ENCODE measurements at places on chromosomes 2 and 18.
A peak's percentile ranks its signal among the peaks of the same experiment; 100 is the strongest.

GRCh38 chr2:133633881-133634409 lies 65.7 kb upstream of the NCKAP5 start:
- peak; percentile 52 for DNase-seq

DNA sequence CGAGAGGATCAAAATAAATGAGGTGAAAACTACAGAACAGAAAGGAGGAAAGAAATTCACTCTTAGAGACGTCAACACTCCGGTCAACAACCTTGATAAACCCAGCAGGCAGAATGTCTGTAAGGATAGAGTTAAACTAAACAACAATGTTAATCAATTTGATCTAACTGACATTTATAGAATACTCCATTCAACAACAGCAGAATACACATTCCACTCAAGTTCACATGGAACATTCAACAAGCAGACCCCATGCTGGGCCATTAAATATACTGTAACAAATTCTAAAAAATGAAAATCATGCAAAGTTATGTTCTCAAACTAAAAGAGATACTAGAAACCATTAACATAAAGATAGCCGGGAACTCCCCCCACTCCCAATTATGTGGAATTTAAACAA lies 41.8 kb downstream of the FAM210A start:
- no peak for DNase-seq

DNA sequence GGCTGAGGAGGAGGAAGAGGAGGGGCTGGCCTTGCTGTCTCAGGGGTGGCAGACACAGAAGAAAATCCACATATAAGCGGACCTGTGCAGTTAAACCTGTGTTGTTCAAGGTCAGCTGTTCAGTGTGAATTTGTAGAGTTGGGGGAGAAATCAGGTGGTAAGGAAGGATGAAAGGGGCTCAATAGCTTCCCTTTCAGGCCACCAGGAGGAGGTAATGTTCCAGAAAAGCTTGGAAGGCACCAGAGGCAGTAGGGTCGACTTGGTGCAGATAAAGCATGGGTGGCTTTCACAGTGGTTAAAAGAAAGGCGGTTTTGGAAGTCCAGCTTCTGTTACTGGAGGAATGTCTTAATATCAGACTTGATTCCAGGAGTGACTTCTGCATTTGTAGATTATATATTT lies 167.4 kb downstream of the THSD7B start:
- peak; percentile 53 for DNase-seq

DNA sequence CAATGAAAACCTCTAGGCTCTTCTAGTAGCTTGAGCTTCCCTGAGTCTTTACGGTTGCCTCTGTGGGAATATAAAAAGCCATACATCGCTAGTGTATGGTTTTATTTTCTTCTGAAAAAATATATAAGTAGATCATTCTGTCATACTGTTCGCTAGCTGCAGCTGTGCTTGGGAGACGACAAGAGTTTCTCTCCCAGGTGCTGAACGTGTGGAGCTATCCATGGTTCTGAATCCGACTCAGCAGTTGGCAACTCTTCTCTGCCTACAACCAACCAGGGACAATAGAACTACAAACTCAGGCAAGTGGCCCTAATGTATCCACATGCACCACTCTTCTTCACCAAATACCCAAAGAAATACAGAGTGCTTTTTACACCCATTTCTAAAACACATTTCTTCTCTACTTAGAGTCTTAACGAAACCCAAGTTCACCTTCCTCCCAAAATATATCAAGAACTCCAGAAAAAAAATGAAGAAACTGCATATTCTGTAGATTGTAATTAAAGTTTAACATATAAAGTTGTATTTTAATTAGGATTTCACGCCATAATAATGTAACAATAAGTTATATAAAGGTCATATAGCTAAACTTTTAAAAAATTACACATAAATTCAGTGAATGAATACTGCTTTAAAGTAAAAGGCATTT lies 2.2 kb upstream of the KCNH7 start:
- peak; percentile 90 for DNase-seq

DNA sequence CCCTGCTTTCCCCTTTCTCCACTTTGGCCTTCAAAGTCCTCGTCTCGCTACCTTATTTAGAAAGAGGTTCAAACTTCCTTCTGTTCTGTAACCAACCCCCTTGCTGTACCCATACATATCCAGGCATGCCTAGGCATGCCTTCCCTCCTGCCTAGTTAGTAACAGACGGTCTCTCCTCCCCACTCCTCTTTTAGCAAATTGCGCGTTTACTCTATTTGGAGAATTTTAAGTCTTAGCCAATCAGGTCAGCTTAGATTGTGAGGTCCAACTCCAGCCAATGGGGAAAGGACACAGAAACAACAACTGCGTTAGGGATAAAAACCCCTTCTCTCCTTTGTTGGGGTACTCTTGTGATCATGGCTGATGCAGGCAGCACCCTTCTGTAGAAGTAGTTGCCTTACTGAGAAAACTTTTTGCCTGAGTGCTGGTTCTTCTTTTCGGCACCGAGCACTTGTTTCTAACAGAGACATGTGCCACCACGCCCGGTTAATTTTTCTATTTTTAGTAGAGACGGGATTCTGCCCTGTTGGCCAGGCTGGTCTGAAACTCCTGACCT lies 85.9 kb upstream of the FOXI3 start:
- peak; percentile 22 for DNase-seq

DNA sequence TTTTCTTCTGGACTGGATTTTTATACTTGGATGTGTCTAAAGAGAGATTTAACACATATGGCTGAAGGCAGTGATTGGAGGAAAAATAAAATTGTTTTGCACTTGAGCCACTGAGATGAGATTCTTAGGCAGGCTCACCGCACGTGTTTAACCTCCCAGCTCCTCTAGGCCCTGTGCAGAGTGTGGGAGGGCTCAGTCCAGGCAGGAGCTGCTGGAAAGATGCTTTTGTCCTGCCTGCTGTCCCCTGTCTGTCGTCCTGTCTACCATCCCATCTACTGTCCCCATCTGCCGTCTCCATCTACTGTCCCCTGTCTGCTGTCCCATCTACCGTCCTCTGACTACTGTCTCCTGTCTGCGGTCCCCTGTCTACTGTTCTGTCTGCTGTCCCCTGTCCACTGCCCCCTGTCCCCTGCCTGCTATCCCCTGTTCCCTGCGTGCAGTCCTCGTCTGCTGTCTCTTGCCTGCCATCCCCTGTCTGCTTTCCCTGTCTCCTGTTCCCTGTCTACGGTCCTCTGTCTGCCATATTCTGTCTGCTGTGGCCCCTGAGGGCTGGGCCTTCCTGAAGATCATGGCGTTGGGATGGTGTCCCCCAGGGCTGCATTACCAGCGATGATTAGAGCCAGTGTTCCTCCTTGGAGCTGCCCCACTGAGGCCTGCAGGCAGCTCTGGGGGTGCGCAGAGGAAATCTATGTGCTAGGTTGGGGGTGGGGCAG lies 43.7 kb upstream of the HS6ST1 start:
- no peak for DNase-seq

DNA sequence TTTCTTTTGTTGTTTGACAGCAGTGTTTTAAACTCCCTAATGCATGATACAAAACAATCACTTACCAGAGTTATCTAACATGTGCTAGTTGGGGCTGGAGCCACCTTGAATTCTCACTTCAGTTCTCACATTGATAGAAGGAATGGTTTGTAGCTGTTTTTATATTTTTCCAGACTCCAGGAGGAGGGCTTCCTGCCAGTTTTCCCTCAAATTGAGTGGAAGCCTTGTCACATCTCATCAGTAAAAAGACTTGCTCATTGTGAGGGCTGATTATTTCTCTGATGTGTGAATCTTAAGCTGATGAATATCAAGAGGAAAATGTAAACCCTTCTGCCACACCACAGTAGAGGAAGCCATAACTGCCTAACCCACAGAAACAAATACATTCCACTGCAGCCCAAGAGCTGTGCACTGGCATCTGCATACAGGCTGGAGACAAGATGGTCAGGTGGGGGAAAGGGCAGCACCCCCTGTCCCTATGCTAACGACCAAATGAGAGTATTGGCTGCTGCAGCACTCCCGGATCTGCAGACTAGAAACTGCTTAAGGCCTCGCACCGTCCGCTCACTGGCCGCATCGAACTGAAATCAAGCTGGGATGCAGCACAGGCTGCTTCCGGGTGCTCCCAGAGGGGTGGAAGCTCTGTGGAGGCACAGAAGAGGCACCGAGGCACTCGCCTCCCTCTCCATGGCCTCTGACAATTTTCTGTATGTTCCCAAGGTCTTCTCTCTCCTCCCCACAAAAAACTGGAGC lies 73.7 kb upstream of the TPO start:
- no peak for DNase-seq

- DNase-seq, result no peak
Observed at GRCh38 chr2:10320933-10321332, 18.2 kb downstream of the HPCAL1 start.

GRCh38 chr2:217622205-217623060 lies 380.4 kb downstream of the TNS1 start:
- no peak for DNase-seq

- DNase-seq, result no peak
Observed at GRCh38 chr18:54360406-54360805, 2.7 kb downstream of the C18orf54 start.

- no peak for DNase-seq
Observed at GRCh38 chr2:74499267-74499939, at the start of gene LBX2. Gene LBX2, minus strand, starts transcription at chr2:74499603. Its CDS starts 66 bp downstream, at chr2:74499537.

- DNase-seq, result peak; percentile 69
Observed at GRCh38 chr2:73111073-73112025, 1.4 kb downstream of the RAB11FIP5 start.

- DNase-seq, result peak; percentile 55
Observed at GRCh38 chr2:110205660-110206455, 1.0 kb upstream of the NPHP1 start.

GRCh38 chr2:119233326-119234020 lies 9.8 kb downstream of the STEAP3 start:
- peak; percentile 45 for DNase-seq

- DNase-seq, result no peak
Observed at GRCh38 chr2:157996799-157997198, 104.9 kb upstream of the UPP2 start.

GRCh38 chr18:60146220-60146960 lies 226.2 kb downstream of the MC4R start:
- DNase-seq, result no peak

DNA sequence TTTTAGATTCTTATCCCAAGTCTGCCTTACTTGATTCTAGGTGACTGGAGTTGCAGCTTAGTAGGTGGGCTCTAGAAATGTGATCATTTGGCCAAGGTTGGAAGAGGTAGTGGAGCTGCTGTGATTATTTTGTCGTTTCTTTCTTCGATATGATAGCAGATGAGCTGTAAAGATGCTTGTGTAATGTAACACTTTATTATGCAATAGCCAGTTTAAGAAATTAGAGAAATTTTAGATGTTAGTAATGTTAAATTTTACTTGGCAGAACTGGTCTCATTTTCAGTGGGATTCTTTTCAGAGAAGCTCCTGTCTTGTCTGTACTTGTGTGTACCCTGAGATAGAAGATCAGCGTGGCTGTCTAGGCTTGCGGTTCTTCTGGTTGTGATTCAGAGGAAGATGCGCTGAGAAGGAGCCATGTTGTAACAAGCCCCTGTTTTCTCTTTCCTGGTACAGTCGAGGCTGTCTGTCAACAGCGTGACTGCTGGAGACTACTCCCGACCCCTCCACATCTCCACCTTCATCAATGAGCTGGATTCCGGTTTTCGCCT lies 9.3 kb downstream of the TSN start:
- DNase-seq, result peak; percentile 82

DNA sequence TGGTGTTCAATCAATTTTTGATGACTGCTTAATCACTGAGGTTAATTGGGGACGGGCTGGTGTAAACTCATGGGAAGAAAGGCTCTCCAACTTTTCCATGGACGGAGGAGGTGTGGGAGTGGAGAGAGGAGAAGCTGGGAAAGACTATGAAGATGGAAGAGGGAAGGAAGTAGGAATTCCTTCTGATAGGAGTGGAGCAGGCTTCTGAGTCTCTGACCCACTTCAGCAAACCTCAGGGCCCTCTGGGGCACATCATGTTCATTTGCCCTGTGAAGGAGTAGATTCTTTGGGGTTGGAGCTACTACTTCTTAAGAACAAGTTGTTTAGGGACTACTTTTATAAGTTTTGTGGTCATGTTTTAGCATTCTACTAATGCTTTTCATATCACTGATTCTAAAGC lies 87.0 kb upstream of the MAP4K3 start:
- DNase-seq, result no peak

GRCh38 chr2:163715668-163716067 lies 20.1 kb downstream of the FIGN start:
- DNase-seq, result no peak

- peak; percentile 36 for DNase-seq
Observed at GRCh38 chr2:24515335-24515734, 24.3 kb downstream of the NCOA1 start.

GRCh38 chr2:14761118-14761517 lies 128.6 kb downstream of the LRATD1 start:
- no peak for DNase-seq

DNA sequence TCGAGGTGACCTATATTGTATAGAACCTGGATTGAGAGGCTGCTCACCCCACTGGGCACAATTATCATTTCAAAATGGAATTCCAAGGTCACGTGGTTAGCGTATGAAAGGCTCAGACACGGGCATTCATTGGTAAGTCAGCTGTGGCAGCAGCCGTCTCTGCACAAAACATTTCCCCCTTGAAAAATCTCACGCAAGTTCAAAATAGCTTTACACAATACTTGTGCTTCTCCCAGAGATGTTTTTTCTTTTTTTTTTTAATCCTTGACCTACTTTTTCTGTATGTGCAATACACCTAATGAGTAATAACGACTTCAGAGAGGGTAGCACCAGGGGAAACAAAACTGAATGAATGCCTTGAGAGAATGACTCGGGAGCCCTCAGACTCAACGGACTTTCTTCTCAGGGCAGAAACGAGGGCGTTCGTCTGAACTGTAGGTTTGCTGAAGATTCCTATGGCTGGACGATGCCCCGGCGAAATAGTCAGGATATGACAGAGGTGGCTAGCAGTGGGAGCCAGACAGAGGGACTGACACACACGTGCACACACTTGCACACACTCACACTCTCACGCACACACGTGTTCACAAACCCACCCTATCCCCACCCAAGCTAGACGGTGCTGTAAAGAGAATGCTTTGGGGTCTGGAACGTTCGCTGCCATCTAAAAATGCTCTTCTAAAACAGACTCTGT lies 77.8 kb downstream of the PDCL3 start:
- DNase-seq, result no peak
